ENCODE measurements at places on chromosomes 7 and 10.

GRCh38 chr7:129784783-129785684 lies 167.7 kb downstream of the UBE2H start:
- no peak for DNase-seq

DNA sequence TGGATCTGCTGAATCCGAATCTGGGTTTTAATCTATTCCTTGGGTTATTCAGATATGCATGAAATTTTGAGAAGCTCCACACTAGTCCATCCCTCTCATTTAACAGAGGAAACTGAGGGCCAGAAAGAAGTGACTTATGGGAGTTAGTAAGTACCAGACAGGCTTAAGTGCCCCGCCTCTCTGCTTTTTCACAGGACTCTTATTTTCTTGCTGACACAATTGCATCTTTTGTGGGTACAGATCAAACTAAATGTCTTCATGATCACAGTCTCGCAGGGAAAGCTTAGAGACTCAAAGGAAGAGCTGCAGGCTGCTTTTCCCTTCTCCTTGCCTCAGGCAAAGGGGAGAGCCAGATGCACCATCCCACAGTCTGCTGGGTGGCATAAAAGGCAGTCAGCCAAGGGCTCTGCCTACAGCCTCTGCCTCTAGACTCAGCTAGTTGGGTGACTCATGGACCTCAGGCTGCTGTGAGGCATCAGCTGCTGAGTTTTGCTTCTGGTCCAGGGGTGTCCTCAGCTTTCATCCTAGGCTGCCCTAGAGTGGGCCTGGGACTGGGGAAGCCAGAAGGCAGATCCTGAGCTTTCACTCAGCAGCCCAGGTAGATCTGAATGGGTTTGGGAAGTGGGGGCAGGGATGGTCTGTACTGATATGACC lies 11.6 kb downstream of the GOLGA7B start:
- DNase-seq = no peak

- DNase-seq = no peak
Measured at GRCh38 chr7:137203351-137203750, 140.2 kb downstream of the PTN start.

DNA sequence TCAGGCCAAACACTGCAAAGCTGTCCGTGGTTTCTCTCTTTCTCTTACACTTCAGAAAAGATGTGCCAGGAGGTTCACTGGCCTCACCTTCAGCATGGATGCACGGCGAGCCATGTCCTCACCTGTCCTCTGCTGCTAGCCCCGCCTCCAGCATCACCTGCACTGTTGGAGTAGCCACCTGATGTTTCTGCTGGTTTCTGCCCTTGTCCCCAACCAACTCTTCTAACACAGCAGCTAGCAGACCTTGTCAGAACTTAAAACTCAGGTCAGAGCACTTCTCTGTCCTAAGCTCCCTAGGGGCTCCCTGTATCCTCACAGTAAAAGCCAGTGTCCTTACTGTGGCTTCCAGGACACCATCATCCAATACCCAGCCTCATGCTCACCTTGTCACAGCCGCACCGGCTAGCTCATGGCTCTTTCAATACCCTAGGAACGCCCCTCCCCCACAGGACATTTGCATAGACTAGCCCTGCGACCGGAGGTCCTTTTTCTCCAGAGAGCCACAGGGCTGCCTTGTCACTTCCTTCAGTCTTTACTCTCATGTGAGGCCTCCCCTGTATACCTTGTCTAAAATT lies 15.2 kb downstream of the PALD1 start:
- DNase-seq = no peak

DNA sequence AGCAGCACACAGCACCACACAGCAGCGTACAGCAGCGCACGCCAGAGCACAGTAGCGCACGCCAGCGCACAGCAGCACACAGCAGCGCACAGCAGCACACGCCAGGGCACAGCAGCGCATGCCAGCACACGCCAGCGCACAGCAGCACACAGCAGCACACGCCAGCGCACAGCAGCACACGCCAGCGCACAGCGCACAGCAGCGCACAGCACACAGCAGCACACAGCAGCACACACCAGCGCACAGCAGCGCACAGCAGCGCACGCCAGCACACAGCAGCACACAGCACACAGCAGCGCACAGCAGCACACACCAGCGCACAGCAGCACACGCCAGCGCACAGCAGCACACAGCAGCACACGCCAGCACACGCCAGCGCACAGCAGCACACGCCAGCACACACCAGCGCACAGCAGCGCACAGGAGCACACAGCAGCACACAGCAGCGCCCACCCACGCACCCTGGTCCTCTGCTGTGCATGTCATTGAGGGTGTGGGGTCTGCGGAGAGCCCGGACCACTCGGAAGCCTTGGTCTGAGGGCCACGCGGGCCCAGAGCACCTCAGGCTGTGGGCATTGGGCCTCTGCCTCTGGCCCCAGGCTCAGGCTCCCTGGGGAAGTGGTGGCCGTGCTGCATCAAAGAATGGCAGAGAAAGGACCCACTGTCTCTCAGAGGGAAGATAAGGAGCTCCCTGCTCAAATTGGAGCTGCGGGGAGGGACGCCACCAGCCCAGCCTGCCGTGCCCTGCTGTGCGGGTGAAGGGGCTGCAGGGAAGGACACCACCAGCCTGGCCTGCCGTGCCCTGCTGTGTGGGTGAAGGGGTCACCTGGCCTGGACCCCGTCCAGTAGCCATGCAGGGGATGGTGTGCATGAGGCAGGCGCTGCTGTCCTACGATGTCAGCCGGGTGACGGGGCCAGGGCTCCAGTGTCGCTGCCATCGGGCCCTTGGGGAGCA lies 27.5 kb upstream of the GPR146 start:
- no peak for DNase-seq

DNA sequence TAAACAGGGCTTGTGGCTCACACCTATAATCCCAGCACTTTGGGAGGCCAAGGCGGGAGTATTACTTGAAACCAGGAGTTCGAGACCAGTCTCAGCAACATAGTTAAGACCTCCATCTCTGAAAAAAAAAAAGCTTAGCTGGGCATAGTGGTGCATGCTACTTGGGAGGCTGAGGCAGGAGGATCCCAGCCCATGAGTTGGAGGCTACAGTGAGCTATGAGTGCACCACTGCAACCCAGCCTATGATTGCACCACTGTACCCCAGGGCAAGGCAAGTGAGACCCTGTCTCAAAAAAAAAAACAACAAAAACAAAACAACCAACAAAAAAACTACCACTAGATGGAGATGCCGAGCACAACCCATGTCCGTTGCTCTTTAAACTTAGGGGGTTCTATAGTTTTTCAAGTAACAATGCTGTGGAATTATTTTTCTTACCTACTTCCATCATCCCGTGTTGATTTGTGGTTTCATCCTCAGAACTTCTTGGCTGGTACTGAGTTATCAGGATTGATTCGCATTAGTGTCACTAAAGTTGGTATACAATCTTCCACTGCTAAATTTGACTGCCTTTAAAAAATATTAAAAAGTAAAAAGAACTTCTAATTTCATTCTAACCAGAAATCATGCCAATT lies 12.2 kb upstream of the REPIN1 start:
- DNase-seq = no peak

DNA sequence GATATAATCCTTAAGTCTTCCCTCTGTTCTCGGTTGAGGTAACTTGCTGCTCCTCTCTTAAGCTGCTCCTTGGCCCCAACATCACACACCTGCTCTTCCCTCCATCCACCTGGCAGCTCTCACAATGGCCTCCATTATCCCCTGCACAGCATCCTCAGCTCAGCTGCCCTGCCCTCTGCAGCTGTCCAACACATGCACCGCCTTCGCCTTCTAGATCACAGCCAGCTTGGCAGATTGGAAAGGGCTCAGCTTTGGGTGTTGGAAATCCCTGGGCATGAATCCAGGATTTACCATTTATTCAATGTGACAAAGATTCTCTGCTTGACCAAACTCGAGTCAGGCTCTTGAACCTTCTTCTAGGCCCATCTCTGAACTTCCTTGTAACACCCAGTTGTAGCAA lies 20.6 kb downstream of the RGR start:
- no peak for DNase-seq

- no peak for DNase-seq
Measured at GRCh38 chr7:69692611-69693010, 94.3 kb downstream of the AUTS2 start.

GRCh38 chr10:77899080-77899477 lies 27.5 kb downstream of the DLG5 start:
- no peak for DNase-seq

GRCh38 chr7:101739775-101740398 lies 77.5 kb upstream of the CUX1 start:
- DNase-seq = no peak

- no peak for DNase-seq
Measured at GRCh38 chr10:33465747-33466146, 131.3 kb upstream of the NRP1 start.

DNA sequence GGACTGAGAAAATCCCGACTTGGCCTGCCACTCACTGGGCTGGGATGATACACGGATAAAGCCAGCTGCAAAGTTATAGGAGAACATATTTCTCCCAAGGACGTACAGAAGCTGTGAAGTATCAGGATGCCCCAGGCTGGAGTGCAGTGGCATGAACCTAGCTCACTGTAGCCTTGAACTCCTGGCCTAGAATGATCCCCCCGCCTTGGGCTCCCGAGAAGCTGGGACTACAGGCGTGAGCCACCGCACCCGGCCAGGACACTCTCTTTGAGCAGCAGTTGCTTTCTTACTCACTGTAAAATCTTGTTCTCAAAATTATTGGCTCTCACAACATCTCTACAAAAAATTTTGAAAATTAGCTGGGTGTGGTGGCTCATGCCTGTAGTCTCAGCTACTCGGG lies 50.4 kb downstream of the CLEC2L start:
- no peak for DNase-seq

- DNase-seq = no peak
Measured at GRCh38 chr7:94382132-94382531, 12.6 kb upstream of the COL1A2 start.

GRCh38 chr10:74548676-74549075 lies 277.7 kb upstream of the KAT6B start:
- DNase-seq = no peak

DNA sequence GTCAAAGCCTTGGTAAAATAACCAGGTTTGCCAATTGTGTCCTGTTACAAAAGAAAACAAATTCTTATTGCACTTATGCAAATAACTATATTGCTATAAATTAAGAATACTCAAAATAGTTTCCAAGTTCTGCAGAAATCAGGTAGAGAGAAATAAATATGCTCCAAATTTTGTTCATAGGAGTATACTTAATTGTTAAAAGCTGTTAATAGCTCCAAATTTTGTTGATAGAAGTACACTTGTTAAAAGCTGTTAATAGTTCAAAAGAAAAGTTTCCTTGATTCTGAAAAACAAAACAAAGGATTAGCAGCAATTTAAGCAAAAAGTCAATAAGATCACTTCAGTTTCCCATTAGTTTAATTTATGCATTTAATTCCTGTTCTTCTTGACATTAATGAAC lies 46.4 kb upstream of the ZNF138 start:
- DNase-seq = no peak

GRCh38 chr10:133475821-133476640 lies 22.3 kb downstream of the SCART1 start:
- no peak for DNase-seq

GRCh38 chr7:138584283-138584682 lies 116.9 kb downstream of the SVOPL start:
- no peak for DNase-seq

DNA sequence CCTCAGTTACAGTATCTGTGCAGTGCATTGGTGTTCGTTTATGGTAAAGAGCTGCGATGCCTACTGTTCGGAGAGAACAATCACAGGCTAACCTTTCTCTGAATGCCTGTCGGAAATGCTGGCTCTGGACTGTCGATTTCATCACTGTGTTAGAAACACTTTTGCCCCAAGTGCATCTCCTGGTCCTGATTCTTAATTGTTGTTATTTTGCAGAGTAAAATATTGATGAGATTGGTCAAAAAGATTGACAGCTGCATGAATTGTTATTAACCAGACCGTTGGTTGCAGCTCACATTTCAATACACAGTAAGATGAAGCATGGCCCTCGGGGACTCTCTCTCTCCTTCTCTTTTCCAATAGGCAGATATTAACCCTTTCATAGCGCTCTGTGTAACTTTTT lies 557.4 kb upstream of the ADARB2 start:
- DNase-seq = no peak
